Skin of body (tissue), 3 donors: ENCODE measurements at places on chromosomes 1 and 21.

DNA sequence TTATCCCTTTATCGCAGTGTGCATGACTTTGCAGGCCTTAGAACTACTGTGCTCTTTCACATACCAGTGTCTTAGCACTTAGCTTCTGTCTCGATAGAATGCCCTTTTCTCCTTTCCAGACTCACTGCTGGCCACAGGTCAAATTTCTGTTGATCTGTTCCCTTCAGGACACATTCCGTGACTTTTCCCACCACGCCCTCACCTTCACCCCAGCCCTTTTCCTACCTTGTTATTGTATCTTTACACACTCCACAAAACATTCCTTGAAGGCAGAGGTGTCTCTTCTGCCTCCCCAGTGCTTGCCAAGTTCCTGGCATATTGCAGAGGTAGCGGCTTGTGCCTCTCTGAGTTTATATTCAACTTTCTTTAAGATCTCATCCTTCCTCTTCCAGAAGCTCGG is 3.7 kb upstream of the IGSF9 start:
- DNase-seq = no peak

- no peak for DNase-seq
Measured at GRCh38 chr1:214547747-214548146, 3.7 kb downstream of the PTPN14 start.

DNA sequence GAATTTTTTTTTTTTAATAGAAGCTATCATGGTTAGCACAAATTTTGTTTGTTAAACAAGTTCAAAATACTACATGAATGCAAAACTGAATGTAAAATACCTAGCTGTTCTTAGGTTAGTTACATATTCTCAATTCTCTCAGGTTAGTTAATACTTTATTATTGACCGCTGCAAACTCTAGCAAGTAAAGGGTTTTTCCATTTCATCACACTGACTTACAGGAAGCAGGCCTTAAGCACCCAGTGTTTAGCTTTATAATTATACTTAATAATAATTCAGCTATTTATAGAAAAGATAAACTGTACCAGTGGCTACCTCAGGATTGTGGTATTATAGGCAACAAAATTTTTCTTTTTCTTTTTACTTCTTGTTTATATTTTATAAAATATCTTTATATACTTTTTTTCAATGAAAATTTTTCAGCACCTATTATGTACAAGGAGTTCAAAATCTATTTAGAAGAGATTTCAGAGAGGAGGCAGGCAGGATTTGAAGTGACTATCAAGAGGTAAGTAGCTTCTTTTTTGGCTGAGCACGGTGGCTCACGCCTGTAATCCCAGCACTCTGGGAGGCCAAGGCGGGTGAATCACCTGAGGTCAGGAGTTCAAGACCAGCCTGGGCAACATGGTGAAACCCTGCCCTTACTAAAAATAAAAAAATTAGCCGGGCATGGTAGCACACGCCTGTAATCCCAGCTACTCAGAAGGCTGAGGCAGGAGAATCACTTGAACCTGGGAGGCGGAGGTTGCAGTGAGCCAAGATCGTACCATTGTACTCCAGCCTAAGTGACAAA is 17.9 kb downstream of the PLPP3 start:
- no peak for DNase-seq

GRCh38 chr1:225911191-225912130 is 12.6 kb downstream of the PYCR2 start:
- no peak for DNase-seq

- no peak for DNase-seq
Measured at GRCh38 chr21:44576025-44576420, 2.5 kb downstream of the KRTAP10-4 start.

DNA sequence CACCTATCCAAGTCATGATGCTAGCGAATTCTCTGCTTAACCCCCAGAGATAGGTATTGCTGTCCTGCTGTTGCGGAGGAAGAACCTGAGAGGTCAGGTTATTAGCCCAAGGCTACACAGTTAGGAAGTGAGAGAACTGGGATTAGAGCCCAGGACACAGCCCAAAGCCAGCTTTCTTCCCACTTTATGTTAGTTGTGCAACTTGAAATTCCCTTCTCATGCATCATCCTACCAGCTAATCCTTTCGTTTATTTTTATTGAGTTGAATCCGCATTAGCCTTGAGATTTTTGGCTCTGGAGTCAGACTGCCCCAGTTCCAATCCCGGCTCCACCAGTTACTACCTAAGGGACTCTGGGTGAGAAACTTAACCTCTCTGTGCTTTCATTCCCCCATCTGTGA is 65.4 kb downstream of the PLEKHA6 start:
- peak; percentile 28 for DNase-seq

DNA sequence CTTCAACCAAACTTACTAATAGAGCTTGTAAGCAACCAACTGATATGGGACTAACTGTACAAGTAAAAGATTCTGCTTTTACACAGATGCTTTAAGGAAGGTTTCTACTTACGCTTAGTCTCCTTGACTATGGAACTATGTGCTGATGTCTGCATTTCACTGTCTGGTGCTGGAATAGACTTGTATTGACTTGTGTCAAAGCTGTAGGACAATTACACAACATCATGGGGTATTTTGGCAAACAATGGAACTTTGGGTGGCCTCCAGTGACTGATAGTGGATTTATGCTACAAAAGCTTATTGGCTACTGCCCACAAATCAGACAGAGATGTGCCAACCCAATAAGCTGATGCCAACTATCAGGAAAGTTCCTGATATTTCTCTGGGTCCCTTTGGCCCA is 10.6 kb downstream of the CBR1 start:
- no peak for DNase-seq

GRCh38 chr1:203640723-203641502 is 14.3 kb downstream of the ATP2B4 start:
- DNase-seq = no peak

DNA sequence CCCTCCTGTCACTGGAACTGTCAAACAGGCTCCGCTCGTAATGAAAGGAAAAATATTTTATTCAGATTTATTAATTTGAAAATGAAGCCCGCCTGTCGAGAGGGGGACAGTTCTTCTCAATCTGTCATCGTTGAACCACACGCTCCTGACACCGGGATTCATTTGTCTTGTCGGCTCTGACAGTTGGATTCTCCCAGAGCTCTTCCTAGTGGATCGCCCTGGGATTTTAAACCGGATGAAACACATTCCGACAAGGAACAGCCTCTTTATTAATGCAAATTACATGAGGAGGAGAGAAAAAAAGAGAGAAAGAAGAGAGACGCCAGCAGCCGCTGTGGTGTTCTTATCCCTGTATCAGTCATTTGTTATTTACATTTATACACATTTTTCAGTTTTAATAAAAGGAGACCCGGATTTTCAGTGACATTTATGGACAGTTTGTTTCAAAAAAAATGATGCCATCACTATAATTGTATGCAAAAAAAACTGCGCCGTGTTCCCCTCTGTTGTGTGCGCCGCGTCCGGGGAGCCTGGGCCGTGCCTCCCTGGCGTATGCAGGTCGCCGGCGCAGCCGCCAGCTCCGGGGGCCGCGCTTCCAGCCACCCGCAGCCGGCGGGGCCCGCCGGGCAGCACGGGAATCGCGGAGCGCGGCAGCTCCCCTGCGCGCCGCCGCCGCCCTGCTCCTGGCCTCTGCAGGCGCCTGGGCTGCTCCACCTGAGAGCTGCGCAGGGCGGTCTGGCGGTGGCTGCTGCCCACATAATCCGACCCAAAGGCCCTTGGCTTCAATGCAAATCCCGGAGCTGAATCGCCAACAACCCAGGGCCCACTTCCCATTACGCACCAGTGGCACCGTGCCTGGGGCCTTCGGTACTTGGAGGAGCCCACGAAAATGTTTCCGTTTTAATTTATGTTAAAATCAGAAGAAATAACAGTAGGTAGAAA is 237.9 kb upstream of the PBX1 start:
- DNase-seq = no peak

- DNase-seq = peak; percentile 5
Measured at GRCh38 chr1:47992720-47993415, 4.3 kb downstream of the TRABD2B start.

DNA sequence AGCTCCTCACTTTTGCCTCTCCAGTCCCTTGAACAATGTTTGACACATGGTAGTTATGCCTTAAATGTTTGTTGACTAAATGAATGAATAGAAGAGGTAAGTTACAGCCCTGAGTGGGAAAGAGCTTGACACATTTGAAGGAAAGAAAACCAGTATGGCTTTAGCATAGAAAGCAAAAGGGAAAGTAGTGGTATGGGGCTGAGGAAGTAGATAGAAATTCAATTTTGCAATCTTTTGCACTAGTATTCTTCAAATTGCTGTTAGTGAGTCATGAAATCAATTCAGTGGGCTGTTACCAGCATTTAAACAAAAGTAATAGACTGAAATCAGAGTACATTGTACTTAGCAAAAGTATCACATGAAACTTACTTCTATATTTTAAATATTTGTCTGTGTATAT is 21.1 kb downstream of the PLA2G4A start:
- no peak for DNase-seq

GRCh38 chr21:25750085-25750484 is 15.3 kb downstream of the GABPA start:
- DNase-seq = no peak

- no peak for DNase-seq
Measured at GRCh38 chr1:200372095-200372884, 37.5 kb downstream of the ZNF281 start.
